ENCODE measurements at places on chromosomes 5 and 9.
A peak's percentile ranks its signal among the peaks of the same experiment; 100 is the strongest.

- DNase-seq: no peak
These were observed 281.4 kb upstream of the VLDLR start for GRCh38 chr9:2340046-2340760.

- DNase-seq: no peak
These were observed 179.5 kb upstream of the PPP1R2B start for GRCh38 chr5:156670615-156671014.

- DNase-seq: no peak
These were observed 75.1 kb upstream of the RGMB start for GRCh38 chr5:98698359-98698758.

- DNase-seq: no peak
These were observed 641.6 kb downstream of the NR2F1-AS1 start for GRCh38 chr5:92939428-92939827.

- no peak for DNase-seq
These were observed 60.1 kb downstream of the LMX1B start for GRCh38 chr9:126673689-126674364.

GRCh38 chr9:72951520-72952380 lies 1.1 kb downstream of the ALDH1A1 start:
- no peak for DNase-seq

DNA sequence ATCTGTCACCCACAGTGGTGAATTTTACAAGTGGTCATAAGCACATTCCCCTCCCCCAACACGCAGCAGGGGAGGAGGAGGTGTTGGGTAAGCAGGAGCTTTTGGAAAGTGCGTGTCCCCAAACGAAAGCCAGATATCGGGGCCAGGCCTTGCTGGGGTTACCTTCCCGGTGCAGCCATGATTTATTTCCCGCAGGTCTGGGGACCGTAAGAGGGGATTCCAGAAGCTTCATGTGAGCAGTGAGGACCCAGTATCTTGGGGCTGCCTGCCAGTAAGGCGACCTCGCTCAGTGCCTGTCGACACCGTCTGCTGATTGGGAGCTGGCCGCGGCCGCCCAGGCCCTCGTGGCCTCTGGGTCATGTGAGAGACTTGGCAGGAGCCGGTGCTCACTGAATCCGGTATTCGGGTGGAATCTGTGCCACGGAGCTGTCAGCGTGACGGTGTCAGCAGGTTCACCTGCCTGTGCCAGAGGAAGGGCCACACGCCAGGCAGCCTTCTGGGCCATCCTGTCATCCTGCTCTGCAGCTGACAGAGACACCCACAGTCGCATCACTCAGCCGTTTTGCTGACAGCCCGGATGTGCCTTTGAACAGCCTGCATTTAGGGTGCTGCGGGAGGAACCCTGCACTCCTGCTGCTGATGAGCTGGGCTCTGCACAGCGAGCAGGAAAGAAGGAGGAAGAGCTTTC lies 37.3 kb downstream of the SEC61B start:
- peak; percentile 93 for DNase-seq

- DNase-seq: no peak
These were observed 2369.4 kb downstream of the MAT2B start for GRCh38 chr5:165874851-165875250.

- peak; percentile 88 for DNase-seq
These were observed at the start of gene PIP5KL1 for GRCh38 chr9:127930231-127931091. Gene PIP5KL1, minus strand, starts transcription at chr9:127930777. Its CDS starts 25 bp downstream, at chr9:127930752.

DNA sequence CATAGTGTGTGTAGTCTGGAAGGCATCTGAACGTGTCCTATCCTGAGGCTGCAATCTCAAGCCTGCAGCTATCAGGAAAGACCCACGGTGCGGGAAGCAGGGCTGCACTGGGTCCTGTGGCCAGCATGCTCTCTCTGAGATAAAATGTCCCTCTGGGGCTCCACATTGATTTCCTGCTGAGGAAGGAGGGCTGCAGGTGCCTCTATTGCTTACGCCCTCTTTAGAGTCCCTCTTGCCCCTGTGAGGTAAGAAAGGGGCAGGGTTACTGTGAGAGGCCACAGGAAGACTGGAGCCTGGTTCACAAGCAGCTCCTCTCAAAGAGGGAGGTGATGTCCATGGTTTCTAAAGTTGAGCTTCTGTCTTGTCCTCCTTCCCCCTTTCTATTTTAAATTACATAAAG lies 299.9 kb upstream of the RFX3 start:
- no peak for DNase-seq

DNA sequence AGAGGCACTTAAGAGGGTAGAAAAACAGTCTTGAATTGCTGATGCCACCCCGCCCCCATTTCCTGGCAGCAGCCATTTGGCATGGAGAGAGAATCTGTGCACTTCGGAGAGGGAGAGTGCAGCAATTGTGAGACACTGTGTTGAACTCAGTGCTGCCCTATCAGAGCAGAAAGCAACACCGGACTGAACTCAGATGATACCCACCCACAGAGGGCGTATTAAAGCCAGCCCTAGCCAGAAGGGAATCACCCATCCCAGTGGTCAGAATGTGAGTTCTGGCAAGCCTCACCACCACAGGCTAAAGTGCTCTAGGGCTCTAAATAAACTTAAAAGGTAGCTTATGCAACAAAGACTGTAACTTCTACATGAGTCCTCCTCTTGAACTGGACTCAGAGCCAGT lies 88.4 kb upstream of the RGS7BP start:
- no peak for DNase-seq

- DNase-seq: no peak
These were observed 313.3 kb downstream of the PIK3R1 start for GRCh38 chr5:68528821-68529273.

DNA sequence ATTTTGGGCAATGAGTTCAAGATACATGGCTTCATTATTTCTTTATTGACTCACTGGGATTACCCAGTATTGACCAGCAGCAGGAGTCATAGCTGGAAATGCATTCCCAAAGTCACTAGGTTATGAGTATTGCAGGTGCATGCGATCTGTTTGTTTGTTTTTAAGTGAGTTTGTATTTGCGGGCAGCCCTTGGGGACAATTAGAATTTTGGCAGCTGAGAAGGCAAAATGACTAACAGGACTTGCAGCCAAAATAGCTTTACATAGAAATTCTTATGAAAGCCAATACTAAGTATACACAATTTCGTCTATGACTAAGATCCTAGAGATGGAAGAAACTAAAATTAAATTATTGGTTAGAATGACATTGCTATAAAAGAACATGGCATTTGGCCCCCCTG lies 18.1 kb upstream of the RGMB start:
- DNase-seq: no peak

- DNase-seq: no peak
These were observed 880.1 kb upstream of the SEMA6A start for GRCh38 chr5:117454716-117455212.

DNA sequence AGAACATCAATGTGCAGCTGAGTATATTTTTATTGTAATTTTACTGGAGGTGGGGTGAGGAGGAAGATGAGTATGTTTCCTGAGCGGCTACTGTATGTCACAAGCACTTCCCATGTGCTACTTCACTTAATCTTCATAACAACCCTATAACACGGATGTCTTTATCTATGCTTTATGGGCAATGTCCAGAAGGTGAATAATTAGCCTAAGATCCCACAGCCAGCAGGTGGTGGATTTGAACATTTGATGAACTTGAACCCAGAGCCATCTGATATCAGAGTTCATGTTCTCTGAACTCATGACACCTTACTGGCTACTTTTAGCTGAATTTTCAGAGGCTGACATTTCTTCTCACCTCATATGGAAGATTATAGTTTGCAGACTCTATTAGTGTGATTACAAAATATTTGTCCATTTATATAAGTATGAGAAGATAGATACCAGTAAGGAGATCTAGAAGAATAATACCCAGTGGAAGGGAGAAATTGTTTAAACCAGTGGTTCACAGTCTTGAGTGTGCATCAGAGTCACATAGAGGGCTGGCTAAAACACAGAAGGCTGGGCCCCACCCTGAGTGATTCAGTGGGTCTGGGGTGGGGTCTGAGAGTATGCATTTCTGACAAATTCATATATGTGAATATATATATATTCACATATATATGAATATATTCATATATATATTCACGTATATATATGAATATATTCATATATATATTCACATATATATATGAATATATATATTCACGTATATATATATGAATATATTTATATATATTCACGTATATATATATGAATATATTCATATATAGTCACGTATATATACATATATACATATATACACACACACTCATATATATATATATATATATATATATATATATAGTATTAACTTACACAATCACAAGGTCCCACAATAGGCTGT lies 164.4 kb upstream of the NR3C1 start:
- DNase-seq: no peak

DNA sequence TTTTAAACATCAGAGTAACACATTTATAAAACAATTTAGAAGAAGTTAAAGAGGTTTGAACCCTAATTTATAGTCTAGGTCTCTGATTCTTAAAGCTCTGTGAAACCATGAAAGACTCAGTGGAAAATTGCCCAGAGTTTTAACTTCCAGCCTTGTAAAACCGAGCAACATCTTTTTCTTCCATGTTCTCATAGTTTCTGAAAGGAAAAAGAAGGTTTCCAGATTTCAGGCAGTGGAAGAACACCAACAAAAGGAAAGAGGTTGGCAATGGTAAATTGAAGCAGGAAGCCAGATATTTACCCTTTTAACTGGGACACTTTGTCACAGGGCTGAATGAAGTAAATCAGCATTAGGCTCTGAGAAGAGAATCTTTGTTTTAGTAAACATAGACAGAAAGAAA lies 1999.3 kb downstream of the MAT2B start:
- no peak for DNase-seq

DNA sequence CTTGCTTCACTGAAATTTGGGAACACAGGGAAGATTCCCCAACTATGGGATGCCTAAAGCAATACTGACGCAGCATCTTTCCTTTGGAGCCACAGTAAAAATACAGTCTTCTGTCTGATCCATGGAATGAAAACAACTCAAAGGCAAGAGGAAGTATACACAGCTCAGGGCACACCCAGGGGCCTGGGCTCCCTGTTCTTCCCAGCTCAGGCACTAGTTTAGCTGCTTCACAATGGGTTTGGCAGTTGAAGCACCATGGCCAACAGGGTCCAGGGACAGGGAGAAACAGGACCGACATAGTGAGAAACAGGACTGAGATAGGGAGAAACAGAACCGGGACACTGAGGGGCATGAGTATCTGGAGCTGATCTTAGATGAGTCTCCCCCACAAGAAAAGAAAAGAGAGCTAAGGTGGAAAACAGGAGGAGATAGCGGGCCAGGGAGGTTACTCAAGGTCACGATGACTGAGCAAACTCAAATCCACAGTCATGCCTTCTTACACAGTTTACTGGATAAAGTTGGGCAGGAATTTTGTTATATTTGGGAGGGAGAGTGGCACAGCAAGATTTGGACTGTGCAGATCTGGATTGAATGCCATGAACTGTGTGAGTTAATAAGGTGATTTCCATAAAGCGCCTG lies 198.8 kb downstream of the SMARCA2 start:
- DNase-seq: no peak

DNA sequence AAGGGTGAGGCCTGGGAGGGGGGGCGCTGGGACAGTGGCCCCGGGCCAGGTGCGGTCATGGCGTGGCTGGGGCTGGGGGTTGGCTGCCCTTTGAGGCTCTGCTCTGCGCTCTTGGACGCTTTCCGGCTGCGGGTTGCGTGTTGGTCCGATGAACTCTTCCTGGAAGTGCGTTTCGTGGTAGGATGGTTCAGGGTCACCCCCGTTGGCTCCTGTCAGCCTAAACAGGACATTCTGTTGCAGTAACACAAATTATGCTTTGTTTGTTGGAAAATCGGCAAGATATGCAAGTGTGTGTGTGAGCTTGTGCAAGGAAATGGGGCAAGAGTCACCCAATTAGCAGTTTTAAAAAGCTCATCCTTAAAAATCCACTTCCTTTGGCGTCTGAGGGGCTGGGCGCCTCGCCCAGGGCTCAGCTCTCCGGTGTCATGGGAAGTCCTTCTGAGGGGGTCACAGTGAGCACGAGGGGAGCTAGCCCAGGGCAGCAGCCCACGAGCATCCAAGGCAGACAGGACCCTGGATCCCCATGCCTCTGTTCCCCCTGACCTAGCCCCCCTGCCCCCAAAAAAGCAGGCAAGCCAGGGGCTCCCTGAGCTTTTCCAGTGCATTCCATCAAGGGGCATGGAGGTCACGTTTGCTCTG lies 22.2 kb upstream of the RNU6ATAC start:
- peak; percentile 68 for DNase-seq
